A673 (cell line): ENCODE measurements at places on chromosomes 1 and 21. TPM values are rescaled to one million over a fixed set of nuclear protein-coding genes. Genes with fewer than 3 reads are reported as not detected.

DNA sequence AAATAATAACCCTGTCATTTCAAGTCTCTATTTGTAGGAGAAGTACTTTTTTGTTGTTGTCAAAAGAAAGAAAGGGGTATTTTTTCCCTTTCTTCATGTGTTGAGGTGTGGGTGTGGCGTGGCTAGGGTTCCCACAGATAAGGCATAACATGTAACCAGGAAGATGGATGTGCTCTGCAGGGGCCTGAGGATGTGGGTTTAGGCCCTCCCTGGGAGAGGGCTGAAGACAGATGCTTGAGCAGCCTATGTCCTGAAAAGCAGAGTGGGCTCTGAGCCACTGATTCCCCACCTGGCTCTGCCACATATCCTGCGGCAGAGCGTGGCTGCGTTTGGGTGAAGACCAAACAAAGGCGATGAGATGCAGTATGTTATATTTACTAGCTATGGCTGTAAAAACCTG lies 13.9 kb upstream of the ADAR start:
- no peak for DNase-seq

DNA sequence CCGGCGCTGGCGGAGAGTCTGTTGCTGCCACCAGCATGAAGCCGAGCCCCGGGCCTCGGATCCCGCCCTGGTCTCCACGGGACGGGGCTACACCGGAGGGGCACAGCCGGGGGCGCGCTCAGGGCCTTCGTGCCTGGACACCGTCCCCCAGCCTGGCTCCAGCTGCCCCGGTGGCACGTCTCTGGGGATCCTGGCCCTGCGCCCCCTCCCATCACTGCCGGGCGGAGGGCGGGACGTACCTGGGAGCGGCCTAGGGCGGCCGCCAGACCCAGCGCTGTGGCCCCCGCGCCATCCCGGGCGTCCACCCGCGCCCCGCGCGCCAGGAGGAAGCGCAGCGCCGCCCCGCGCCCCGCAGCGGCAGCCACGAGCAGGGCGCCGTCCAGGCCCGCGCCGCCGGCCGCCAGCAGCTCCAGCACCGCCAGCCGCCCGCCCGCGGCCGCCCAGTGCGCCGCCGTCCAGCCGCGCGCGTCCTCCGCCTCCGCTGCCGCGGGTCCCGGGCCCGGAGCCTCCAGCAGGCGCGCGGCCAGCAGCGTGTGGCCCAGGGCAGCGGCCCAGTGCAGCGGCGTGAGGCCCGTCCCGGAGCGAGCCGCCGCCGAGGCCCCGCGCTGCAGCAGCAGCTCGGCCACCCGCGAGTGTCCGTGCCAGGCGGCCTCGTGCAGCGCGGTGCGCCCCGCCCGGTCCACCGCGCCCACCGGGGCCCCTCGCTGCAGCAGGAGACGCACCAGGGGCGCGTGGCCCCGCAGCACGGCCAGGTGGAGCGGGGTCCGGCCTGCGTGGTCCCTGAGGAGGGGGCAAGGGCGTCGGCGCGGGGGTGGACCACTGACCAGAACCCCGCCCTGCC lies 1.0 kb downstream of the ANKRD65 start:
- no peak for DNase-seq

KCNJ9 gene
- total RNA-seq: not detected in 2 replicates

DNA sequence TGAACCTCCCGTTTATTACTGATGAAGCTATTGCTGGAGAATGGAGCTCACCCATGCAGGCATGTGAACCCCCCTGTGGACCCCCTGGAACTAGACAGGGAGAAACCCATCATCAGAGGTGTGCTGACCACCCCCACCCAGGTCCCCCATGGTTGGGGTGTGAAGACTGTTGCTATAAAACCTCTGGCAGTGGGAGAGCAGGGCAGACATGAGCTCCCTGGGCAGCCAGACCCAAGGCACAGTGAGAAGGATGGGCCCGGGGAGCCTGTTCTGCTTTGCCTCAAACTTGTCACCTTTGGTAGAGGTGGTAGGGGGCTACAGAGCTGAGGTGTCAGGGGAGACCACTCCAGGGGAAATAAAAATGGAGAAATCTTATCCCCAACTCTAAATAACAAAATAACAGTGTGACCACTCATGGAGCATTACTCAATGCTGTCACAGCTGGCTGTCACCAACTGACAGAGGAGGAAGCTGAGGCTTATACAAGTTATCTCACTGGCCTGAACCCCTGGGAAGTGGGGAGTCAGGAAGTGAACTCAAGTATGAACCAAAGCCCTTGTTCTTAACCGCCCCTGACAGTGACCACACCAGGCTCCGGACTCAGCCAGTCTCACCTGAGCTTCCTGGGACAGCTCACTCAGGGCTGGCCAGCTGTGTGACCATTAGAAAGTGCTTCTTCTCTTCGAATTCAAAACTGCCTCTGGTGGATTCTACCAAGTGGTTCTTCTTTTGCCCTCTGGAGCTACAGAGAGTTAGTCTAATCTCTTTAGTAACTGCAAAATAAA lies 698.8 kb downstream of the MATN1 start:
- no peak for DNase-seq

DNA sequence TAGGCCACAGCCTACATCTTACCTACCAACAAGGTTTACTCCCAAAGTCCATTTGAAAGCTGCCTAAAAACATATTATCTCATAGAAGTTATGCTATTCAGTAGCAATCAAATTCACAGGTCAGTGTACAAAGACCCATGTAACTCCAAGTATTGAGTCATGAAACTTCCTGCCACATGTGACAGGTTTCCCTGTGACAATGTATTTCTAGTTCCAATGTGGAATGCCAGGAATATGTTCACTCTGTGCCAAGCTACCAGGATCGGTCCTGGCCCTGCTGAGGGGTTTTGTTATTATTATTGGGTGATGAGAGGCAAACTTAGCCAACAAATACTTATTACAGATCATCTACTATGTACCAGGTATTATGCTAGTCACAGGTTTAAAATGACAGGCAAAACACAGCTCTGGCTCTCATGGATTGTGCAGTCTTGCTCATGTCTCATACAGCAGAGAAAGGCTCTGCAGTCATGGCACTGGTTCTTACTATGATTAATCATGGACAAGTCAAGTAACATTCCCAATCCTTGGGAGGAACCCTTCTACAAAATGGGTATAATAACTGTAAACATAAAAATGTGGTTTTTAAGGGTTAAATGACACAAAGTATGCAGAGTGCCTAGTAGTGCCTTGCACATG lies 22.5 kb downstream of the DPH5 start:
- no peak for DNase-seq

DNA sequence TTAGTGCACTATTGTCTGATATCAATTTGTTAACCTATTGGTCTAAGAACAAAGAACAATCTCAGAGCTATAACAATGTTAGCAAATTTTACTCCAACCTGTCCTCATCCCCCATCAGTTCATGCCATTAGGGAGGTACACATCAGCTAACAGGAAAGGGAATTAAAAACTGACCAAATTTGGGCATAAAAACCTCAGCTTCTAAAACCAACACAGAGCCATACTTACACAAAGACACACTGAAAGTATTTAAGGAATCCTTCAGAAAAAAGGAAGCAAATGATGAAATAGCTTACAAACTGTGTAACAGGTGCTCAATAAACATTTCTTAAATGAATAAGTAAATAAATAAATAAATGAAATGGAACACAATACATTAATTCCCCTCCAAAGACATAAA lies 89.2 kb downstream of the TTLL7 start:
- no peak for DNase-seq

- no peak for DNase-seq
Measured at GRCh38 chr21:43333298-43334062, 93.5 kb downstream of the SIK1 start.

DNA sequence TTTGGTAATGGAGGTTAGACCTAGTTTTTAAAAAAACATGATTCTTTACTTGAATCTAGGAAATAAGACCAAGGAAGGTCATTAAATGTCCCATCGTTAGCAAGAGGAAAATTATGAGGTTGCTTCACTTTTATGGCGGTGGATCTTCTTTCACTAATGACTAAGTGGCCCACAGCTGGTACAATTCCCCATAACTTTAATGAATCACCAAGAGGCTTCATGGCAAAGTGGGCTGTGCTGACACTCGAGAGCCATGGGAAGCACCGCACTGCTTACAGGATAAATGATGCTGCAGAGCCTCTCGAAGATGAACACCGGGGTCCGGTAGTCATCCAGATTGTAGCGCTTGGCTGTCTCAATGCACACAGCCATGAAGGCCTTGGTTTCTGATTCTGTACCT lies 108.8 kb downstream of the UBR4 start:
- DNase-seq: no peak

GRCh38 chr1:39500862-39501389 lies 9.5 kb downstream of the BMP8A start:
- DNase-seq: no peak

- DNase-seq: no peak
Measured at GRCh38 chr1:173529106-173529505, 52.0 kb downstream of the PRDX6 start.

GRCh38 chr1:25684216-25684965 lies 67.8 kb downstream of the MAN1C1 start:
- DNase-seq: no peak

DNA sequence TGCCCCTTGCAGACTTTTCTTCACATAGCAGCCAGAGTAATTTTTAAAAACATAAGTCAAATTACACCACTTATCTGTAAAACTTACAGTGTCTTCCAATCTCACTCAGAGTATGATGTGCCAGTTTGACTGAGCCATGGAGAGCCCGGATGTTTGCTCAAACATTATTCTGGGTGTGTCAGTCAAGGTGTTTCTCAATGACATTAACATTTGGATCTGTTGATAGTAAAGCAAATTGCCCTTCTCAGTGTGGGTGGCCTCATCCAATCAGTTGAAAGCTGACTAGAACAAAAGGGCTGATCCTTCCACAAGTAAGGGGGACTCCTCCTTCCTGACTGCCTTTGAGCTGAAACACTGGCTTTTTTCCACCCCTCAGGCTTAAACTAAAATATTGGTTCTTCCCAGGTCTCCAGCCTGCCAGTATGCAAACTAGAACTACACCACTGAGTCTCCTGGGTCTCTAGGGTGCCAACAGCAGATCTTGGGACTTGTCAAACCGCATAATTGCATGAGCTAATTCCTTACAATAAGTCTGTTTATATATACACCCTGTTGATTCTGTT lies 157.9 kb upstream of the CTTNBP2NL start:
- no peak for DNase-seq

- DNase-seq: peak; percentile 67
Measured at GRCh38 chr1:61110554-61110953, 28.2 kb downstream of the NFIA start.

HLX gene
- not detected in 2 replicates for total RNA-seq

PBX1 gene
- total RNA-seq: 51.5 and 63.0 TPM in 2 replicates

IL19 gene
- total RNA-seq: not detected in 2 replicates

DNA sequence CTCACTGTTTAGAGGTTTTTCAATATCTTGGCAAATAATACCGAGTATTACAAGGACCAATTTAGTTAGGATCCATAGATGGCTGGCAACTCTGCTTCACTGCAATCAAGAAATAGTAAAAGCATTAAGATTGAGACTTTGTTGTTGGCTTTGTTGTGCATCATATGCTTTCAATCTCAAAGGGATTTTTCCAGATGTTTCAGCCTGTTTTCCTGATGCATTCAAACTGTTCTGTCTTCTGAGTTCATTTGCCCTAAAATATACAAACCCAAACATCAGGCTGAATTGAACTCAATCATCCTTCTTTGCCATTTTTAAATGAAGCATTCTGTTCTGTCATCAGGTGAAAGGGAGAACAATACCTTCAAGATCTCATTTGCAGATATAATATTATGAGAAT lies 248.7 kb downstream of the TTLL7 start:
- no peak for DNase-seq

DNA sequence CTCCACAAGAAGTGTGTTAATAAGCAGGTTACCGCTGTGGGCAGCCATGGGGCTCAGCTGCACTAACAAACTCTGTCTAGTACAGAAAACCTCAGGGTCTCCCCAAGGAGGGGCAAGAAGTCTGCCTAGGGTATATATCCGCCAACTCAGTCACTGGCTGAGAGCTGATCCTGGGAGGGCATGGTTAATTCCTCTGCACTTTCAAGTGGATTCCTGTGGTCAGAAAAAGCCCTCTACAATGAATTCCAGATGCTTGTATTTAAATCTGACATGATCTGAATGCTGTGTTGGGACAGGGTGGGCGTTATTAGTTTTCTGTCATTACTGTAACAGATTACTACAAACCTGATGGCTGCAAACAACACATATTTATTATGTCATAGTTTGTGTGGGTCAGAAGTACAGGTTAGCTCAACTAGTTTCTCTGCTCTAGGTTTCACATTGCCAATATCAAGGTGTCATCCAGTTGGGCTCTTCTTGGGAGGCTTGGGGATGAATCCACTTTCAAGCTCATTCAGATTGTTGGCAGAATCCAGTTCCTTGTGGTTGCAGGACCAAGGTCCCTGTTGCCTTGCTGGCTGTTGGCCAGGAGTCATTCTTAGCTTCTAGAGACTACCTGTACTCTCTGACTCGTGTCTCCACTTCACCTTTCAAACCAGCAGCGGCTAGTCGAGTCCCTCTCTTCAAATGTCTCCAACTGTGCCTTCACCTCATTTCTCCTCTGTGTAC lies 8.0 kb upstream of the SELE start:
- DNase-seq: peak; percentile 70

PKLR gene
- not detected in 2 replicates for total RNA-seq

PLCH2 gene
- 0.13 TPM in 1 of 2 replicates, not detected in the other for total RNA-seq

- DNase-seq: no peak
Measured at GRCh38 chr1:47999097-47999496, 1.9 kb upstream of the TRABD2B start.

GRCh38 chr1:26921126-26921539 lies 410 bp upstream of the NUDC start:
- no peak for DNase-seq

DNAH14 gene
- total RNA-seq: 9.9 and 10.7 TPM in 2 replicates

GRCh38 chr1:25712299-25712970 lies 87.6 kb upstream of the SELENON start:
- no peak for DNase-seq

- no peak for DNase-seq
Measured at GRCh38 chr1:205561501-205562203, 57.2 kb downstream of the CDK18 start.

- DNase-seq: peak; percentile 60
Measured at GRCh38 chr1:25810341-25811299, 9.1 kb upstream of the MTFR1L start.

FOXO6 gene
- 6.1 and 7.6 TPM in 2 replicates for total RNA-seq

DNA sequence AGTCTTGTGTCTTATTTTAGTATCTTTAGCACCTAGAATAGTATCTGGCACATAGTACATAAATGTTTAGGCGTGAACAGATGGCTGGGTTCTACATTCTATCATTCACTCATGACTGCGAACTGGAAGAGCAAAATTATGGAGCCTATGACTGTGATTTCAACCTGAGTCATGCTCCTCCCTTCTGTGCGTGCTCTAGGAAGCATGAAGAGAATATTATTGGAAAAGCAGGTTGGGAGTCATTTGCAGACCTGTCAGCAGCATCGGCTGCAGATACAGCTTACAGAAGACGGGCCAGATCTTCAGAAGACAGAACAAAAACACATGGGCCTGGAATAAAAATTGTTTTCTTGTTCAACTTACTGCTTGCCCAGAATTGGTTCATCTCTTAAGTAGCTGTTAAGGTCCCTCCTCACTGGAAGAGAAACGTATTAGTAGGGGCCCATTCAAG lies 344.0 kb upstream of the USP24 start:
- no peak for DNase-seq

TMIGD3 gene
- not detected in 2 replicates for total RNA-seq

- no peak for DNase-seq
Measured at GRCh38 chr1:225565847-225566246, 87.1 kb downstream of the ENAH start.
